ENCODE measurements at places on chromosomes 3 and 15. TPM values are rescaled to one million over a fixed set of nuclear protein-coding genes. Genes with fewer than 3 reads are reported as not detected.

LCTL gene
- not detected for total RNA-seq

C3orf70 gene
- 1.2 TPM for total RNA-seq

MORC1 gene
- not detected for total RNA-seq

CFAP91 gene
- 0.50 TPM for total RNA-seq

WNT5A gene
- 2.3 TPM for total RNA-seq

GABRB3 gene
- 3.5 TPM for total RNA-seq

MASP1 gene
- 211 TPM for total RNA-seq

GOLGA6D gene
- not detected for total RNA-seq

ERC2 gene
- total RNA-seq: 0.65 TPM

C3orf62 gene
- 3.2 TPM for total RNA-seq

DNA sequence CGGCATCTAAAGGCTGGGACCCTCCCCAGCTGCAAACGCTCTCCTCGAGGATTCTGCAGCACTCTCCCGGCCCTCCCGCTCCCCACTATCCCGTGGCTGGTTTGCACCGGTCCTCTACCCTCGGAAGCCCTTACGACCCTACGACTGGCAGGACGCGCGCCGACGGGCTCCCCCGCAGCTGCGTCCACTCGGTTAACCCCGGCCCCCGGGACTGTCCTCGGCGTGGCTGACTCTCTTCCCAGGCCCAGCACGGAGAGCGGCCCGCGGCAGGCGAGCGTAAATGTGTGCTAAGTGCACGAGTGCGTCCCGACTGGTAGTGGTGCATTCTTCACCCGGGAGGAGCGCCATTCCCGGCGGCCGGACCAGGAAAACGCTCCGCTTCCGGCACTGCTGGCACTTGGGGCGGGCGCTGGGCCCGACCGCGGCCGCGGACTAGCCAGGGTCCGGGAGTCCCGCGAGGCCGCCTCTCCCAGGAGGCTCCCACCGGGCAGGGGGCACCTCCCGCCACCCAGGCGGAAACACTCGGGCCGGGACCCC is 508 bp downstream of the GORASP1 start:
- no peaks in the 10 kb centered on the region for H3K27me3 ChIP-seq
- H3K4me1 ChIP-seq: peaks cover 43% of the 10 kb centered on the region
- H3K4me3 ChIP-seq: peak overlapping the region; percentile 85

GRCh38 chr3:43388175-43388574 is 101.8 kb downstream of the SNRK start:
- peak overlapping the region; percentile 83 for H3K27ac ChIP-seq
- H3K27me3 ChIP-seq: no peaks in the 10 kb centered on the region
- H3K4me1 ChIP-seq: no peaks in the 10 kb centered on the region
- H3K4me3 ChIP-seq: no peak overlapping the region
- H3K36me3 ChIP-seq: no peaks in the 10 kb centered on the region

GRCh38 chr15:70569714-70570231 is 193.6 kb downstream of the UACA start:
- peaks cover 7% of the 10 kb centered on the region for H3K4me1 ChIP-seq
- no peak overlapping the region for H3K27ac ChIP-seq
- DNase-seq: no peak
- no peaks in the 10 kb centered on the region for H3K36me3 ChIP-seq

GRCh38 chr3:73321286-73321999 is 260.0 kb downstream of the EBLN2 start:
- no peak for DNase-seq
- H3K36me3 ChIP-seq: no peaks in the 10 kb centered on the region
- H3K27me3 ChIP-seq: no peaks in the 10 kb centered on the region
- H3K4me1 ChIP-seq: no peaks in the 10 kb centered on the region

GRCh38 chr3:140428380-140428779 is 249.5 kb upstream of the TRIM42 start:
- no peaks in the 10 kb centered on the region for H3K36me3 ChIP-seq
- H3K4me1 ChIP-seq: peaks cover 6% of the 10 kb centered on the region
- no peak overlapping the region for H3K27ac ChIP-seq
- no peak for DNase-seq
- H3K4me3 ChIP-seq: no peak overlapping the region

DNA sequence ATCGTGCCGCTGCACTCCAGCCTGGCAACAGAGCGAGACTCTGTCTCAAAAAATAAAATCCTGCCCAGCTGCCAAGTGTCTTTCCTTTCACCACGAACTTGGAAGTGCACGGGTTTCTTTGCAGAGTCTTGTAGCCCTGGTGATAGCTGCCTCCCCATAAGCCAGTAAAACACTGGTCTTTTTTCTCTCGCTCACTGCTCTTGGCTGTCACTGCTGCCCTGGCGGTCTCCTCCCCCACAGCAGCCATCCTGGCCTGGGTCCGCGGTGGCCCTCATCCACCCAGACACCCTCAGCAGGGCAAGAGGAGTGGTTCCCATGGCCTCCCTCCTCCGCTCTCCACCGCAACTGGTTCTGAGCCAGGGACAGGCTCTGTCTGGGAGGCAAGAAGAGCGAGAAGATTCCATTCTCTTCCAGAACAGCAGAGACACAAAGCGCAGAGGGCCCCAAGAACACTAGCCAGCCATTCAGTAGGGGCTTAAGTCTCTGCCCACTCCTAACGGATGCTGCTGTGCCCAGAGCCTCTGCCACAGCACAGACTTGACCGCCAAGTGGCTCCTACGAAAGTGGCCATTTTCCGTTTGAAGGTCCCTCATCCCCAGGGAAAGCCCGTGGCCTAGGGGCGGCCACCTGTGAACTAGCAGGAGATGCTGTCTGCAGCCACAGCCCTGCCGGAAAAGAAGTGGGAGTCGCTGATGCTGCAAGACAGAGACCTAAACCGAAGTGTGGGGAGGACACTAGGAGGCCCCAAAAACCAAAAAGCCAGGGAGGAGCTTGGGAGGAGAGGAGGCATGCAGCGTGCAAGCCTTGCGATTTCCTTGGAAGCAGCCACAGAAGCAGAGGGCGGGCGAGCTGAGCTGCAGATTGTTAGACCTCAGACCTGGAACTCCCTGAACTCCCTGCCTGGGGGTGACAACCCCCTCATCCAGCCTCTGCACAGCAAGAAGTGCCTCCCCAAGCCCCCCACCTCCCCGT is 44.1 kb downstream of the KLHL25 start:
- H3K4me3 ChIP-seq: no peak overlapping the region
- H3K27ac ChIP-seq: peak overlapping the region; percentile 65
- H3K4me1 ChIP-seq: peaks cover 33% of the 10 kb centered on the region
- peak; percentile 75 for DNase-seq
- H3K36me3 ChIP-seq: peaks cover 35% of the 10 kb centered on the region

DNA sequence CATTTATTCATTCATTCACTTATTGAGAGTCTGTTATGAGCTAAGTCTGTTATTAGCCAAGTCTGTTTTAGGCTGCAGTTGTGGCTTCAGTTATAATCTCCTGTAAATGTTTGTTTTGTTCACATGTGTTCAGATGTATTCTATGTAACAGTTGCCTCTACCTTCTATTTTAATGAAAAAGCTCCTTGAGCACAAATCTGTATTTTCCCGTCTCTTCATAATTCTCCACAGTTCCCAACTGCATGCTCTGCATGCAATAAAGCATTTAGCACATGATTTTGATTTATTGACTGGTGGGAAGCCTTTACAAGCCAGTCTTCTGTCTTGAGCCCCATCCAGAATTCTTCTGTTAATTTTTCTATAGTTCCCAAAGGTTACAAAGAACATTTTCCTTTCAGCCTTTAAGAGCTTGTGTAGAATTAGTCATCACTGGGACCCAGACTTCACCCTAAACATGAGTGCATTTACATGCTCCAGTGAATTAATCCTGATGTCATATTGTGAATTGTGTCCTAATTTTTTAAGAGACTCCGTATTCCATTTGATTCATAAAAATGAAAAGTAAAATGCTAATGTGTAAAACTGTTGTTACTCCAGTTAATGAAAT is 122.3 kb upstream of the NR2E3 start:
- H3K4me3 ChIP-seq: no peak overlapping the region
- H3K27me3 ChIP-seq: no peaks in the 10 kb centered on the region
- H3K36me3 ChIP-seq: no peaks in the 10 kb centered on the region
- H3K4me1 ChIP-seq: peaks cover 20% of the 10 kb centered on the region
- no peak for DNase-seq

GRCh38 chr15:57654153-57654852 is 52.2 kb upstream of the POLR2M start:
- peaks cover 18% of the 10 kb centered on the region for H3K4me1 ChIP-seq
- no peak overlapping the region for H3K4me3 ChIP-seq
- peaks cover 20% of the 10 kb centered on the region for H3K36me3 ChIP-seq
- no peak for DNase-seq
- H3K27ac ChIP-seq: peak overlapping the region; percentile 61
- H3K27me3 ChIP-seq: no peaks in the 10 kb centered on the region

DNA sequence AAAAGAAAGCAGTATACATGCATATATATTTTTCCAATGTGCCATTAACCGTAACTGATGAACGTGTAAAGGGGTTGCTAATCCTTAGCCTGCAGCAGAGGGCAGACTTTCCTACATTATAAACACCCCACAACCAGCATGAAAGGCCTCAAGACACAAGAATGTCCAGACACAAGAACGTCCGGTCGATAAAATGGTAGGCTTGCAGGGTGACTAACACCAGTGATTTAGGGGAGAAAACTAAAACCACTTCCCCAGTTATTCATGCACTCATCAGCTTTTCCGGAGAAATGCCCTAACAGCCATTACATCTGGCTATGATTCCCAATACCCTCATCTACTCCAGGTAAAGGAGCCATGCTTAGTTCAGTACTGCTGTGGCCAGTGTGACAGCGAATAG is 57.4 kb downstream of the LRTM1 start:
- no peak overlapping the region for H3K4me3 ChIP-seq
- H3K27ac ChIP-seq: no peak overlapping the region
- no peaks in the 10 kb centered on the region for H3K27me3 ChIP-seq

DNA sequence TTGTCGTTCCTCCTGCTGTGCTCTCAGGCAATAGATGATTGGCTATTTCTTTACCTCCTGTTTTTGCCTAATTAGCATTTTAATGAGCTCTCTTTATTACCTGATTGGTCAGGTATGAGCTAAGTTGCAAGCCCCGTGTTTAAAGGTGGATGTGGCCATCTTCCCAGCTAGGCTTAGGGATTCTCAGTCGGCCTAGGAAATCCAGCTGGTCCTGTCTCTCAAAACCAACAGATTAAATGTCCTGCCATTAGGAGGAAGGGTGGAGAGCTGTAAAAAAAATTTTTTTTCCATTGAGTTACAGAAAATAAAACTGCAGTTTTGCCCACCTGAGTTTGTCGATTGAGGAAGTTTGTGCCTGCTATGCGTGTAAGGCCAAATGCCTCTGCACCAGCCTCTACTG is 5.4 kb upstream of the ACSBG1 start:
- no peak overlapping the region for H3K4me3 ChIP-seq
- DNase-seq: no peak
- H3K4me1 ChIP-seq: peaks cover 11% of the 10 kb centered on the region
- H3K36me3 ChIP-seq: no peaks in the 10 kb centered on the region

DNA sequence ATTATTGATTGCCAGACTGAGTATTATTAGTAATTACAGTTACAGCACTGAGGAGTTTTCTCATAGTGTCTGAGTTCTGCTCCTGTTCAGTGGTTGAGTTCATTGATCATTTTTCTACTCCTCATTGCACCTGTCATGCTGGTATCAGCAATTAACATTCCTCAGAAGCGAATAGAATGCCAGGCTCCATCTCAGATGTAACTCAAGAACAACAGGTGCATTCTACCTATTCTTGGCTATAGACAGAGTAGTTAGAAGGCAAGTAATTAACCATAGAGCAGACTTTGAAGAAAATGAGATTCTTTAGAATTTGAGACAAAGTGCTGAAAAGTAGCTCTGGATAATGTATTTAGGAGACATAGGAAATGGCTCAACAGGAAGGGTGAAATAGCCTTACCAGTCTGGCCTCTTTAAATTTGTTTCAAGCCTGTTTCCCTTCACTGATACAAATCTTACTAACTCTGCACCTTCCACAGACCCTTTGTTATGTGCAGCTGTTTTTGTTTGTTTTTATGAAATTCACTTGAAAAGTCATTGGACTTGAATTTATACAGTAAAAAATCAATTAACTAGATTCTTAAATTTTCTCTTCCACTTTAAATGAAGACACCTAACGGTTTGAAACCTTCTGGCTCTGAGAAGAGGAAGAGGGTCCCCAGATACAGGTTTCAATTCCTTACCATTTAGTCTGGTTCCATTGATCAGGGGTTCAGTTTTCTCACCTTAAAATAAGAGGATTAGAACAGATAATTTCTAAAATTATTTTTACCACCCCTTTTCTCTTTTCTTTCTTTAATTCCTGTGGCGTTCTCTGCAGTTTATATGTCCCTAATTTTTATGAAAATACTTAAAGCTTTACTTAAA is 109.6 kb downstream of the FNDC3B start:
- peaks cover 41% of the 10 kb centered on the region for H3K4me1 ChIP-seq
- H3K36me3 ChIP-seq: no peaks in the 10 kb centered on the region
- H3K4me3 ChIP-seq: no peak overlapping the region
- no peaks in the 10 kb centered on the region for H3K27me3 ChIP-seq
- DNase-seq: no peak

DNA sequence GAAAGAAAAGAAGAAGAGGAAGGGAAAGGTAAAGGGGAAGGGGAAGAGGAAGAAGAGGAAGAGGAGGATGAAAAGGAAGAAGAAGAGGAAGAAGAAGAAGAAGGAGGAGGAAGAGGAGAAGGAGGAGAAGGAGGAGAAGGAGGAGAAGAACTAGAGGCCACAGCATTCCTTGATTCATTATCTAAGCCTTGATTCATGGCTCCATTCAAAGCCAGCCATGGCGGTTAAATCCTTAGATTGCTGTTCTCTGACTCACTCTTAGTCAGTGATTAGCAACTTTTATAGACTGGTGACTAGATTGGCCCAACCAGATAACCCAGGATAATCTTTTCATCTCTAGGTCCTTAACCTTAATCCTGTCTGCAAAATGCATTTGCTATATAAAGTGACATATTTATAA is 47.6 kb downstream of the OSTN start:
- H3K4me3 ChIP-seq: no peak overlapping the region
- no peak overlapping the region for H3K27ac ChIP-seq

DNA sequence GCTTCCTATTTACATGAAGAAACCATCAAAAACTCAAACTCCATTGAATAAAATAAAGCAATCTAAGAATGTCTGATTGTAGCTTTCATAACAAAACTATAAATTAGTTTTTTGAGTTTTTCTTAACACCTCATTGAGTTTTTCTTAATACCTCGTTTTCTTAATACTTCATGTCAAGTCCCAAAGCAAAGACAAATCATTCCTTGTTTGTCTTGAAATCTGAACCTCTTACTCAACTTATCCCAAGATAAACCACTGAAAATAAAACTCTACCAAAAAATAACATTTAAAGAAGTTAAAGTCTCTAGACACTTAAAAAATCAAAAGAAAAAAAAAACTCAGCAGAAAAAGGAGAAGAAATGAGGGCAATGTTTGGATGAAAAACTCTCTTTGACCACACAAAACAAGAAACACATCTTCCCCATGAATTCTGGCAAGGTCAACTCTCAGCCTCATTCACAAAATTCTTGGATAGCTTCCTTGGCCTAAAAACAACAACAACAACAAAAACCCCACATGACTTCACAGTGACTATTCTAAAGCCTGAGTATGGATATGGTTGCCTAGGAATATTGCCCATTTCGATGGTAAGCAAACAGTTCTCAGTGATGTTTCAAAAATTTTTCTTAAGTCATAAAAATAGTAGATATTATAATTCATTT is 38.2 kb downstream of the TMCC1 start:
- DNase-seq: no peak
- no peaks in the 10 kb centered on the region for H3K27me3 ChIP-seq
- peaks cover 23% of the 10 kb centered on the region for H3K4me1 ChIP-seq
- H3K4me3 ChIP-seq: no peak overlapping the region

All from heart left ventricle (tissue), 16 donors.